ENCODE measurements at places on chromosomes 13 and 19.

DNA sequence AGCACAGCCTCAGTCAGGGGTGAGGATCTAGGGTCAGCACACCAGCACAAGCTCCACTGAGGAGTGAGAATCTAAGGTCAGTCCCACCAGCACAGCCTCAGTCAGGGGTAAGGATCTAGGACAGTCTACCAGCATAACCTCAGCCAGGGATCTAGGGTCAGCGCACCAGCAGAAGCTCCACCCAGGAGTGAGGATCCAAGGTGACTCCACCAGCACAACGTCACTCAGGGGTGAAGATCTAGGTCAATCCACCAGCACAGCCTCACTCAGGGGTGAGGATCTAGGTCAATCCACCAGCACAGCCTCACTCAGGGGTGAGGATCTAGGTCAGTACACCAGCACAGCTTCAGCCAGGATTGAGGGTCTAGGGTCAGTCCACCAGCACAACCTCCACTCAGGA lies 64.5 kb downstream of the RAB20 start:
- no peak for DNase-seq

DNA sequence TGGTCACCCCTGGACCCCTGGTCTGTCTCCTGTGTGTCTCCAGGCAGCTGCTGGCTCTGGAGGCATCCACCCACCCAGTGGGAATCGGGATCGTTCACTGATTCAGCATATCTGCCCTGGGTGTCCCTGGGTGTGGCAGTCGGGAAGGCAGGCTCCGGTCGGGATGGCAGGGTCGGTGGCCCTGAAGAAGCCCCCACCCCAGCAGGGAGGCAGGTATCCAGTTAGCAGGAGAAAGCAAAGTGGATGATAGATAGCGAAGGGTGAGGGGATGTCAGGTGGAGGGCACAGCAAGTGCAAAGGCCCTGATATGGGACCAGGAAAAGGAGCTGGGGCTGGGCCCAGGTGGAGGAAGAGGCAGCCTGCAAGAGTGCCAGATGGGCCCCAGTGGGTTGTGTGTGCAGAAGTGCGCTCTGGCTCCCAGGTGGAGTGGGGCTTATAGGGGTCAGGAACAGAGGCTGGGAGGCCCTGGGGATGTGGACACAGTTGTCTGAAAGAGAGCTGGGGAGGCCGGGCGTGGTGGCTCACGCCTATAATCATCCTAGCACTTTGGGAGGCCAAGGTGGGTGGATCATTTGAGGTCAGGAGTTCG lies 2.3 kb downstream of the SSBP4 start:
- DNase-seq = no peak

- no peak for DNase-seq
These were observed 28.4 kb downstream of the SOX1 start for GRCh38 chr13:112095354-112095753.

DNA sequence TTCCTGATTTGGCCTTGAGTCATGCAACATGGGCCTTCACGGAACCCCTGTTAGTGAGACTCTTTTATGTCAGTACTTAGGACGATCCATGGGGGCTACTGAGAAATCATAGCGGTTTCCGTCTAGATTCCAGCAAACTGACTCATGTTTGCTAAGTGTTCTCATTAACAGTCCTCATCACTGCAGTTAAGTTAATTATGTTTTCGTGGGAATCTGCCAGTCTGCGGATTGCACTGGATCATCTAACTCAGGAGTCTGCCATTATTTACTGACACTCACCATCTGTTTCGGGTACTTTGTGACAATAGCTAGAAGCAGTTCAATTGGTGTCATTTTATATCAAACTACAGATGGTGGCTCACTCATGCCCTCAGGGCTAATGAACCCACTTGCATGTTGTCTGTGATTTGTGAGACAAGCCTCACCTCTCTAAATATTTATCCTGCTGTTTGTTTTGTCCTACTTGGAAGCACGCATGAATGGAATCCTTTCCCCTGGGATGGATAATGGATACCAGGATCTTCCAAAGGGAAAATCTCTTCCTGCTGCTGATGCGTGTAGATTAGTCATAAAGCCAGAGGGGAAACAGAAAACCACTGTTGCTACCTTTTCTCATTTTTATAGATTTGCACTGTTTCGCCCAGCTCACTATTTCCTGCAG lies 61.8 kb downstream of the RAB20 start:
- no peak for DNase-seq

DNA sequence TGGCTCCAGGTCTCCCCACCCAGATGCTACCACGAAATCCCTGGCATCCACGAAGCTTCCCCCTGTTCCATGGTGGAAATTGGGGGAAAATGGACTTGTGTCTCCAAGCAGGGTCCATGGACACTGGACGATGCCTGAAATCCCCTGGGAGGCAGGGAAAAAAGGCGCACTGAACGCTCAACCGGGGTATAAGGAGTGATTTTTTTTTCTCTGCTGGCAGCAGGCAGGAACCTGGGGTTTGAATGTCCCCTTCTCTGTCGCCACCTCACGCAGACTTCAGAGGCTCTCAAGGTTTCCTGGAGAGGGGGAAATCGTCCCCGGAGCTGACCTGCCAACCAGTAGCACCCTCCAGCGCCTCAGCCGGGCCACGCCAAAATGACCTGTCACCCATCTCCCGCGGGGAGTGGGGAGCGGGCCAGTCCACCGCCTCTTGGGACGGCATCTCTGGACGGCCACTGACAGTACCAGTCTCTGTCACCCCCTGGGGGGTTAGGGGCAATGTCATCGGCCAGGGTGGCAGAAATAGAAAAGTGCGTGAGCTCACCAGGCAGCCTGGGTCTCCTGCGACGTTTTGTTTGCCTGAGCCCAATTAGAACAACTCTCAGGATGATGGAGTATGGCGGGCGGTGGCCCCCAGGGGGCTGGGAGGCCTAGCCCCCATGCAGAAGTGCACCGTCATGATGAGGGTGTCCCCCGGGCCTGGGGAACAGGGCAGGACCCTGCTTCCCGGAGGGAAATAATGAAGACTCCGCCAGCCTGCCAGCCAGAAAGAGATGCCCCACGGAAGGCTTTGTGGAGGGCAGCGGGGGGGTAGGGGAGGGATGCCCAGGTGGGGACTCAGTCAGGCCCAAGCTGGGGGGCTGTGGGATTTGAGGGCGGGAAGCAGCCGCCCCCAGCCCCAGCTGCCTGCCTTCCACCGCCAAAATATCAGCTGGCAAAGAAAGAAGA lies 2.6 kb downstream of the PTPRS start:
- DNase-seq = no peak

GRCh38 chr19:5645409-5645808 lies 22.5 kb downstream of the SAFB start:
- DNase-seq = no peak

- DNase-seq = no peak
These were observed 1.1 kb upstream of the C19orf85 start for GRCh38 chr19:55465460-55466240.

DNA sequence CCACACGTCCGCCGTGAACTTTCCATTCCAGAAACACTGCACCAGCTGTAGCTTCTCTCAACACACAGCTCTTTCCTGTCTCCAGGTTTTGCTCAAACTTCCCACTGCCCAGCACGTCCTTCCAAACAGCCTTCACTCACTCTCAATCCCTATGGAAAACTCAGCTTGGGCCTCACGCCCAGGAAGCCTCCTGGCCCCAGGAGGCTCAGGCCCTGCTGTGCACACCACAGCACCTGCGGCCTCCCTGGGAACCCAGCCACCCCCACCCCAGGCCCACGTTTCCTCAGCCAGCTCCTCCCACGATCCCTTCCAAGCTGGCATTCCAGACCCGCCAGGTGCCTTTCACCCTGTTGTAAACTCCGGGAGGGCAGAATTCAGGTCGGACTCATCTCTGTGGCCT lies 35.2 kb downstream of the C13orf46 start:
- DNase-seq = no peak

- no peak for DNase-seq
These were observed 75.7 kb upstream of the SGCG start for GRCh38 chr13:23105051-23105450.

DNA sequence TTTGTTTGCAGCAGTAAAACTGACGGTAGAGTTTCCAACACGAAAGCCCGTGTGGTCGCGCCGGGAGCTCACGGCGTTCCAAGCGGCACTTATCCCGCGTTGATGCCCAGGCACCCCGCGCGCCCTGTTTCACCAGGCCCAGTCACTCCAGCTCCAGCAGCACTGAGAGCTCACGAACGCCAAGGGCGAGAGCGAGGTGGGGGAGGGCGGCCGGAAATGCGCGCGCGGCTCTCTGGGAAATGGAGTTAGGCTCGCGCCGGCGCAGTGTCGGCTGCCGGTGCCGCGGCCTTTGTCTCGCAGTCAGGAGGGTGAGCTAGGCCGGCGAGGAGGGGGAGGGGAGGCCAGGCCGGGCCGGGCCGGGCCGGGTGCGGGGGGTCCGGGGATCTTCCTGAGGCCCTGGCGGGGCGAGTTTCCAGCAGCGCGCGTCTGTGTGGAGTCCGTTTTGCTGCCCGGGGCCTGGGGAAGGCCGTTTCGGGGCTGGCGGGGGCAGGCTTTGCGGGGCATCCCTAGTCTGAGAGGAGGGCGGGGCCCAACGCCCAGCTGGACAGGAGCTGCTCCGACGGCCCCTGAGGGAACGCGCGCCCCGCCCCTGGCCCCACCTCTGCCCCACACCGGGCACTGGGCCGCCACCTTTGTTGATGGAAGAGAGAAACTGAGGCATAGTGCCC lies at the start of gene ZNF135:
Gene ZNF135 (plus strand): TSS at position 280 of the 668 bp plus-strand sequence. CDS start 721 bp downstream, outside the sequence.
- DNase-seq = peak; percentile 38

DNA sequence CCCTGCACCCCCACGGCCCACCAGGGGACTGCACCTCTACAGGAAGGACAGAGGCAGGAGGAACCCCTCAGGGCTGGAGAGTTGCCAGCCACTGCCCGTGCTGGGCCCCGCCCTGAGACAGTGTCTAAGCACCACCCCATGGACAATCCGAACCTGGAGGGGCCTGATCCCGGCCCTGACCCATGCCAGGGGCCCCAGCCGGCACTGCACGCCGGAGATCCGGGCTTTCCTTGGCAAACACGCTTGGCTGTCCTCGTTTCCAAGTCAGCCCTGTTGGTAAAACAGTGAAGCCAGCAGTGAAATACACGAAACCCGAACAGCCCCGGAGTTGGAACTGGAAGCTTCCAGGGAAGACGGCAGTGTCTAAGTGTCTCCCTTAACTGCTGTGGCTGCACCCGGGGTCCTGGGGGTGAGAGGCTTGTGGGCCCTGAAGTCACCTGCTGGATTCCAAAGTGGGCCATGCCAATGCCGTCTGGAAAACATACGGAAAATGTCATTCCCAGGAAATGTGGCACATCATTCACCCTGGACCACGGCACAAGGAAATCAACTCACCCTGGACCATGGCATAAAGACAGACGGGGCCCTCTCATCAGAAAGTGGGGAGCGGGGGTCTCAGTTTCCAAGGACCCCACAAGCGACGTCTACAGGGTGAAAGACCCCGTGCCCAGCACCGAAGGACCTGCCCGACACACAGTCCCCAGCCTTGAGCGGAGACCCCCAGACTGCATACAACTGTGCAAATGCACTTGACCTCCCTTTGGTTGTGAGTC lies 30.9 kb downstream of the RASA3 start:
- no peak for DNase-seq

DNA sequence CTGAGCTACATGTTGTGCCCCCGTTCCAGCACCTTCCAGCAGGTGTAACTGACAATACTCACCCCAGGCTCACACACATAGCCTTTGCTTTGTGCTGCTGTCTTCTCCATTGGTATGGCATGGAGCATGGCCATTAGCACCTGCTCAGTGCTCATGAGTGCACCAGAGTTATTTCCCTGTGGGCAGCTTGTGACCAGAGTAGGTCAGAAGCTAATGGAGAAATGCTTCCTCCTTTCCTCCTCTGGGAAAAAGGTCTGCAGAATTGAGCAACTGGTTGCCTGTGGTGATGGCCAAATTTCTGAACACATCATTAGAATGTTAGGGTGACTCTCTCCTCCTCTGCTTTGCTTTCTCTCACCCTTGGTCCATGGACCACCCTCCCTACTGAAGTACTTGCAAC lies 344.5 kb upstream of the TMTC4 start:
- no peak for DNase-seq

DNA sequence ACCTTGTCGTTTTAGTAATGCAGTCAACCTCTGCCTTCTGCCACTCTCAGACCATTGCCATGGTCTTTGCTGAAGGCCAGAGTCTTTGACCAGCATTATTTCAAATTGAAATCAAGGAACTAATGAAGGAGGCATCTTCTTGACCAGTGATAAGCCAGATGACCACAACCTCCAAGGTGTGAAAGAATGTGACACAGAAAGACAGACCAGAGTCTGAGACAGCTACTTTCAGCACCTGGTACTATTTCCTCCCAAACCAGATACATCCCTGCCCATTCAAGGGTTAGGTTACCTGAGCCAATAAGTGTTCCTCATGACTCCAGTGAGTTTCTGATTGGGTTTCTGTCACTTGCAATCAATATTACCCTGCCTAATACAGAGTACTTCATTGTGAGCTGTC lies 20.3 kb upstream of the RNASEH2B start:
- DNase-seq = no peak

DNA sequence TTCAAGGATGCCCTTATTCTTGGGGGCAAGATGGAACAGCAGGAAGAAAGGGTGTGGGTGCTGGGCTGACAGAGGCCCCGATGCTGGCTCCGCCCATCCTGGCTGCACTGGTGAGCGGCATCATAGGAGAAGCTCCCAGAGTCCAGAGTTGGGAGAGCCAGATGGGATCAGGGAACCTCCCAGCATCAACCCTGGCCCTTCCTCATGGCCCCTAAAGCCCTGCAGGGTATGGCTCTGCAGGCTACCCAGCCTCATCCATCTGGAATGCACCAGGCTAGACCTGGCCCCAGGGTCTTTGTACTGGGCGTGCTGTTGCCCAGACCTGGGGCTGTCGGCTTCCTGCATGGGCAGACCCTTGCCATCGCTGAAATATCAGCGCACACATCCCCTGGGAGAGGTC lies 7.9 kb upstream of the ELL start:
- DNase-seq = no peak

DNA sequence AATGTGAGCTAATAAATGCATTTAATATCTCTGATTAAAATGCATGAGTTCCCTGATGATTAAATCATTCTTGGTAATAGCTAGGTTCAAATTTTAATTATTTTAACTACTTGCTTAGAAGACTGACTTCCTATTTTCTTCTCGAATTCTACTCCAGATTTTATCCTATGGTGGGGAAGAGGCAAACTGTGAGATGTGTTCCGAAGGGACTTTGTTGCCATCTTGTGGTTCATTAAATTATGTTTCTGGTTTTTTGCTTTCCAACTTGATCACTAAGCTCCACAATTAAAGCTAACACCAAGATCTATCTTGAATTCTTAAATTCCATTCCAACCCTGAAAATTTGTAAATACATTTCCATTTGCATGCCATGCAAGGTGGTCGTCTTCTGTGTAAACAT lies 538.4 kb upstream of the PCDH20 start:
- no peak for DNase-seq

GRCh38 chr19:1718420-1719291 lies 34.6 kb upstream of the ONECUT3 start:
- DNase-seq = no peak

GRCh38 chr13:46521486-46521885 lies 31.5 kb upstream of the LRCH1 start:
- no peak for DNase-seq

GRCh38 chr13:46058268-46058667 lies 5.7 kb upstream of the ZC3H13 start:
- no peak for DNase-seq

Measured in stimulated activated CD8-positive, alpha-beta memory T cell treated with anti-CD3 and anti-CD28 coated beads, Interleukin-15, amount 100 ng/mL, for 4 hours (primary cell).